ENCODE measurements at places on chromosomes 2 and 18.
A peak's percentile ranks its signal among the peaks of the same experiment; 100 is the strongest.

DNA sequence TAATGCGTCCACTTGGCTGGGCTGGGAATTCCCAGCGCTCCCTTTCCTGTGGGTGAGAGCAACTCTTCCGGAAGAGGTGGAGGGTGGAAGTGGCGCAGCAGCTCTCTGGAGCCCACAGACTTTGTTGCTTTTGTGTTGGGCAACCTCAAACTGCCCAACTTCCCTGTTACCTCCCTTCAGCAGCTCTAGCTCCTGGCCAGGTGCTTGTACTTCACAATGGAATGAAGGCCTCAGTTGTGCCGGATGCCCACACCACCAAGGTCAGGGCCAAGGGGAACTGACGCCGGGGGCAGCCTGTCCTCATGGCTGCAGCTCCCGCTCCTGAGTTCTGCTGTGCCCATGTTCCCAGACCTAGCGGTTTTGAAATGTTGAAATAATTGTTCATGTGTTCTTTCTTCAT is 322.9 kb downstream of the GALR1 start:
- DNase-seq = no peak

- no peak for DNase-seq
Measured at GRCh38 chr2:171084128-171084527, 76.6 kb downstream of the TLK1 start.

GRCh38 chr2:9630117-9630735 is 571 bp downstream of the YWHAQ start:
- peak; percentile 66 for DNase-seq

DNA sequence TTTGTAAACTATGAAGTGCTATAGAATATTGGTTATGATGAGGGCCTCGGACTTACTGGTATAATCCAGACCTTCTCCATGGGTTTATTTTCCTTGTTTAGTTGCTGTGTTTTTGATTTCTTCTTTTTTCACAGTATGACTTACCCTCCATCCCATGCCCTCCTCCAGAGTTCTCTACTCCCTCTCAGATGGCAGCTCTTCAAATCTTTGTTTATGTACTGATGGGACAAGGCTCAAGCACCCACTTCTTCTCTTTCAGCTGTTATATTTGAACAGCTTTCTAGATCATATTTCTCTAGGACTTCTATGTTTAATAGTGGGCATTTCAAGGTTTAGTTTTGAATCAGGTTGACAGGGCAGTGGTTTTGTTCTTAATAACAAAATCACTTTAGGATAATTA is 43.9 kb downstream of the CLIP4 start:
- DNase-seq = no peak

DNA sequence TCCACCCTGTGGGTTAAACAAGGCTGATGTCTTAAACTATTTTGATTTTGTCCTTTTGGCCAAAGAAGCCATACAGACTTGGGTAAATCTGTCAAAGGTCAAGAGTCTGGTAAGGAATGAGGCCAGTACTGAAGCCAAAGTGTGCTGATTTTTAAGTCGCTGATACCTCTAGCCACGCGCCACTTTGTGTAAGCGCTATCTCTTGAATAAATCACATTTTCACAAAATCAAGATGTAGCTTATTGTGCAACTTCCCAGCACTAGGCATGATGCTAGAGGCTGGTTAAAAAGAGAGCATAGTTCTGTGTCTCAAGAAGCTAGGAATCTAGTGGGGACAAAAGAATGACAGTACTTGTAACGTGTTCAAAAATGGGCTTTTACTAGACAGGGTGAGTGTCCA is 510.6 kb upstream of the RAB6C start:
- DNase-seq = no peak

DNA sequence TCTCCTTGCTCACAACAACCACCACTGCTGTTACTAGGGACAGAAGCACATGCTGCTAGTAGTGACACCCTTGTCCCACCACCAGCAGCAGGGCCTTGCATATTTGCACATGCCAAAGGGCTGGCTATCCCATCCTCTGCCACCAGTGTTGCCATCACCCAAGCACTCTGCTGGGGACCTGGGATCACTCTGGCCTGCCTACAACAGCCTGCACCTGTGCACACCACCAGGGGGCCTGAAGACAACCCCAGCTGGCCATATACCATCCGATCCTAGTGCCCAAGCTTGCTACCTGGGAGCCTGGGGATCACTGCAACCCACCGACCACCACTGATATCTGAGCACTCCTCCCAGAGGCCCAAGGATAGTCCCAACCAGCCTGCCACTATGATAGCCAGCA is 99.9 kb upstream of the FANCL start:
- no peak for DNase-seq

Measured in activated gamma-delta T cell treated with Interleukin-2 at 50 U/mL for 16 hours (primary cell).